ENCODE measurements at places on chromosomes 6 and 20.

DNA sequence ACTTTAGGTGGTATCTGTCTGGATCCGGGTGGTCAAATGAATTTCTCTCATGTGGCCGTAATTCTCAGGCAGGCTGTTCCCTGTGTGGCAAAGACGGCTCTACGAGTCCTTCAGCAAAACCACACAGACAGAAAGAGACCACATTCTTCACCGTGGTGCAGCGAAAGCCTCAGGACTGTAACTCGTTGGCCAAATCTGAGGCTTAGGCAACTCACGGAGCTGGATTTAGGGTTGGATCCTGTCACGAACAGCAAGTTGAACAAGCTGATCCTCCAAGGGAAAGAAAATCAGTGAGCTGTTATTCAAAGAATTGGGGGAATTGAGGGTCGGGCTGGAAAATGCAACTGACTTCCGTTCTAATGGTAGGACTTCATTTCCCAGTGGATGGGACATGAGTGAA is 167.4 kb downstream of the ZMYND8 start:
- no peak for DNase-seq

DNA sequence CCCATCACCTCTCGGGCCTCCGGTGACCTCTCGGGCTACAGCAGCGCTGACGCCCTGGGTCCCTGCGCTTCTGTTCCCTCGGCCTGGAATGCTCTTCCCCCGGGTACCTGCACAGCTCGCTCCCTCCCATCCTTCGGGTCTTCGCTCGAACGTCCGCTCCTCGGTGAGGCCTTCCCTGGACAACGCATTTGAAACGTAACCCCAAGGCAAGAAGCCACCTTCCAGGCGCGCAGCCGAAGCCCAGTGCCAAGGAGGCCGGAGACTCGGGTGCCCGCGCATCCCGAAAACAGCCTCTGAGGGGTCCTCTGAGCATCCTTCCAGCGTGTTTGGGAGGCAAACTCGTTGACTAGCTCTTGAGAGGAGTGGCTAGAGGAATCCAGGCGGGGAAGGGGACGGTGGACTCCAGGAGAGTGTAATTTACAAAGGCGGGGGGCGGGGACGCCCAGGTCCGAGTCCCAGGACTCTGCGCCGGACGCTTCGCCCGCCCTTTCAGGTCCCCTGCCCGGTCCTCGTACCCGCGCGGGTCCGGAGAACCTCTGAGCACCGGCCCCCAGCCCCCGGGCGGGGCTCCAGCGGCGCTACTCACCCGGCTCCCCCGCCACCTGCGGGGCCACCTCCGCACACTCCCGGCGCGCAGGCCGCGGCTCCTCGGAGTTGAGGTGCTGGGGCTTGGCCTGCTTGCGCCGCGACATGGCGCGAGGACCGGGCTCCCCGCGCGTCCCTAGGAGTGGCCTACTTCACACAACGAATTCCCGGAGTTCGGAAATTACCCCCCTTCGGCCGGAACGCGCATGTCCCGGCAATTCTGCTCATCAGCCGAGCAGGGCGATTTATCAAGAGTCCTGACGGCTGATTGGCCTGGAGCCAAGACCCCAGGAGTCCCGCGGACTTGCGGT is 86.8 kb downstream of the ZFP64 start:
- no peak for DNase-seq

DNA sequence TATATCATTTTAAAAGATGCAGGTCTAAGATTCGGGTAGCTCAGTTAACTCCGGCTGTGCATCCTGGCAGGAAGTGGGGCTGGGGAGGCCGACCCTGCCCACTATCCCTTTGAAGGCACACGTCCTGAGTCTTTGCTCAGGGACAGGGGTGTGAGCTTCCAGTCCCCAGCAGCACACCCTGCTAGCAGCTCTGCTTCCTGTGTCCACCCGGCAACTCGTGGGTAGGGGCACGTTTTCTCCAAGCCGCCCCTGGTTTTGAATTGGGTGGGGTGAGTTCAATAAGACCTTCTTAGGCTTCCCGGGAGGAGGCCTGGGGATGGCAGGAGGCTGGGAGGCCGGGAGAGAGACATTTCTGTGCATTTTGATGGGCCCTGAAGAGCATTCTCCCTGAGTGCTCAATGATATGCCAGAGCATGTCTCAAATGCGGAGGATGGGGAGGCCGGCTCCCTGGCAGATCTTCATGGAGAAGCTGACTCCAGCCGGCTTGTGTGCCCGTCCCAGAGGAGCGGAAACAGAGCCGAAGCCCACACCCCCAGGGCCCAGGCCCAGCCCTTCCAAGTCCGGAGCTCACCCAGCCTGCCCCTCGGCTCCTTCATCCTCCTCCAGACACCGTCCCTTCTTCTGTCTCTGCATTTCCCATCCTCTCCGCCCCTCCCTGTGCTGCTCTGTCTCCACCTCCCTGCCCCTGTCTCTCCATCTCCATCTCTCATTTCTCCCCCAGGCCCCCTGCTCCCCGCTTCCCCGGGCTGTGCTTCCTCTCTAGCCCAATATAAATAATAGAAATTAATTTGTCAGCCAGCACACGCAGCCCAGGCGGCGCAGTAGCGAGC is 36.3 kb upstream of the ZFAND3 start:
- no peak for DNase-seq

DNA sequence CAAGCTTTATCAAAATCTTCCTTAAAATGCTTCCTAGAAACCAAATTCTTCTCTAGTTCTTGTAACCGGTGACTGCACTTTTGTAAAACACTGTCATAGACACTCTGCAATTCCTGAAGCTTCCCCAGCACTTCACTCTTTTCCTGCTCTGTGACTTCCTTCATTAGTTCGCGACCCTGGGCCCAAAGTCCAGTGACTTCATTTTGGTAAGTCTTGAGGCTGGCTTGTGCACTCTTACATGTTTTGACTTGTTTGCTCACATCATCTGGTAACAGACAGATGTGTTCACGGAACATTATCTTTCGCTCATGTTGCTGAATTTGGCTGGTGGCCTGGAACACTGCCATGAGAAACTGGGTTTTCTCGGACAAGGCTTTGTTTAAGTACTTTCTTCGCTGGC is 306.2 kb downstream of the SYNE1 start:
- DNase-seq, result no peak

GRCh38 chr20:63268671-63269439 is 3.8 kb upstream of the ARFGAP1 start:
- no peak for DNase-seq

DNA sequence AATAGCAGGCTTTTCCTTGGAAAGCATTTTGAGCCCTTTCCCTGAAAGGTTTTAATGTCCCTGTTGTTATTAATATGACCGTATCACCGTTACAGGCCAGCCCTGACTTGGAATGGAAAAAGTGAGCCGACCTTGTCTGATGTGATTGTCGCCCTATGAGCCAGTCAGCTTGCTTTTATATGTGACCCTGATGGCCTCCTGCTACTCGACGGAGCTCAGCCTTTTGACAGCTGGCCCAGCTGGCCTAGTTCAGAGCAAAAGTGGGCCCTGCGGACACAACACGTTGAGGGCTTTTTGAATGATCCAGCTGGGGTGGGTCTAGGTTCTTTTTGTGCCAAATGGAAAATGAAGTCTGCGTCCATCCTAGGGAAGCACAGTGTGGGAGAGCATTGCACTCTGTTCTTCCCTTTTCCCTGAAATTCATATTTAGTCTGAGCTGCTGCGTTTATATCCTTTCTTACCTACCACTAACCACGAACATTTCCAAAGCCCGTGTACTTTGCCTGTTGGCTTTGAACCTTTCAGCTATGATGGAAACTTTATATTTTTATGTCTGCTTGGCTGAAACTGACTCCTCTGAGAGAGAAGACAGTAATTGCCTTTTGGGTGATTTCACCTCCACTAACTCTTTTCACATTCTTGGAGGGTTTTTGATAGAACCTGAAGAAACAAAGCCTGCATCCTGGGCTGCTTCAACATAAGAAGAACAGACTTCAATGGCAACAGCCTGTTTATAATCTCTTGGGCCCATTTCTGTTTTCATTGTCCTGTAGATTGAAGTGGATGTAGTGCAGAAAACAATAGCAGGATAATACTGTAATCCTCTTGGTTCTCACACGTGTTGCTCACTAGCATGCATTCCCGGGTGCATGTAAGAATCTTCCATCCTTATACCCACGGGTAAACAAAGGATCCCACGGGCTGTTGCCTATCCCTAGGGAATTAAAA is 121.8 kb upstream of the HDGFL1 start:
- no peak for DNase-seq

- no peak for DNase-seq
These were observed 166.5 kb downstream of the TFAP2A start for GRCh38 chr6:10248378-10248843.

DNA sequence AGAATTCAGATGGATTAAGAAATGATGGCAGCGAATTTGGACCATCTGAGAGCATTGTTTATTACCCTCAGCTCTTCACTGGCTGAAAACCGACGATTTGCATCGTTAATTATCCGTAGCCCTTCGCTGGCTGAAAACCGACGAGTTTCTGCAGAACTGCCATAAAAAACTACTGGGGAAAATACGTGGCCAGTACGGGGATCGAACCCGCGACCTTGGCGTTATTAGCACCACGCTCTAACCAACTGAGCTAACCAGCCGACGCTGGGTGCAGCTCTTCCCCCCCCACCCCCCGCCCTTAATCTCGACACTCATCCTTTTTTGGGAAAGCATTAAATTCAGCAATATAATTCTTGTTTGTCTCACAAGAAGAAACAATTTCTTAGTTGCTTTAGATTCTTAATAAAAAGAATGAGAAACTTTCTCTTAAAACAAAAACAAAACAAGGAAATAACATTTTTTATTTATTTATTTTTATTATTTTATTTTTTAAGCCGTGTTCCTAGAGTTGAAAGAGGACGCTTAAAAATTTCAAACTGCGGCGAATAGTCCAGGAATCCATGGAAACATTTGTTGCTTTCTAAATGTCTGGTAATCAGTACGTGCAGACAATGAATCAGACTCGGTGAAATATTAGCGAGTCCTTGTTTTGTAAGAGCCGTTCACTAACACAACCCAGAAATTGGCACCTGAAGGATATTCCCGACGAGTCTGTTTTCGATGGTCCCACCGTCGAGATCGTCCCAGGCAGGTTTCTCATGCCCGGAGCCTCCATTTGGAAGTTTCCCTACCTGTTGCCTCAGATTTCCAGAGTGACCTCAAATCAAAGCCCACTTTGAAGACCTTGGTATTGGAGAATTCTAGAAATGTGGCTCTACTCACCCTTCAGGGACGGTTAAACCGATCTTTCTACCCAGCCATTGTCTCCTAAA is 27.8 kb downstream of the PRSS16 start:
- DNase-seq, result no peak

- no peak for DNase-seq
These were observed 24.1 kb downstream of the TFAP2C start for GRCh38 chr20:56653211-56653610.

DNA sequence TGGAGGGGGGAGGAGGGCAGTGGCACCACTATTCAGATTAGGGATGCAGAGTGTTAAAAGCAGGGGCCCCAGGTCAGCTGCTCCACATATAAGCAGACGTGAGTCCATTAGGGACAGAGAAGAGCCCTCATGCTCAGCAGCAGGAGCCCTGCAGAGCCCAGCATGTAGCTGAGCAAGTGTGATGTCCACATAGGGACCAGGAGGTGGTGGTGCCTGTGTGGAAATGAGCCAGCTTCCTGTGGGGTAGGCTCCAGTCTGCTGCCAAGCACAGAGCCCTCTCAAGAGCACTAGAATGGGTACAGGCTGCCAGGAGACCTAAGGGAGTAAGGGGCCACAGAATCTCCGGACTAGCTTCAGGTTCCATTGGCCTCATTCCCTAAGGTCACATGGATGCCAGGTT is 57.9 kb upstream of the MLN start:
- DNase-seq, result no peak
